ENCODE measurements at places on chromosomes 7 and 10.

GRCh38 chr7:43559171-43559945 lies 23.6 kb upstream of the STK17A start:
- no peak for DNase-seq

- no peak for DNase-seq
Measured at GRCh38 chr7:104777301-104777800, 236.7 kb upstream of the KMT2E start.

- DNase-seq, result no peak
Measured at GRCh38 chr10:132710036-132710686, 75.8 kb downstream of the NKX6-2 start.

DNA sequence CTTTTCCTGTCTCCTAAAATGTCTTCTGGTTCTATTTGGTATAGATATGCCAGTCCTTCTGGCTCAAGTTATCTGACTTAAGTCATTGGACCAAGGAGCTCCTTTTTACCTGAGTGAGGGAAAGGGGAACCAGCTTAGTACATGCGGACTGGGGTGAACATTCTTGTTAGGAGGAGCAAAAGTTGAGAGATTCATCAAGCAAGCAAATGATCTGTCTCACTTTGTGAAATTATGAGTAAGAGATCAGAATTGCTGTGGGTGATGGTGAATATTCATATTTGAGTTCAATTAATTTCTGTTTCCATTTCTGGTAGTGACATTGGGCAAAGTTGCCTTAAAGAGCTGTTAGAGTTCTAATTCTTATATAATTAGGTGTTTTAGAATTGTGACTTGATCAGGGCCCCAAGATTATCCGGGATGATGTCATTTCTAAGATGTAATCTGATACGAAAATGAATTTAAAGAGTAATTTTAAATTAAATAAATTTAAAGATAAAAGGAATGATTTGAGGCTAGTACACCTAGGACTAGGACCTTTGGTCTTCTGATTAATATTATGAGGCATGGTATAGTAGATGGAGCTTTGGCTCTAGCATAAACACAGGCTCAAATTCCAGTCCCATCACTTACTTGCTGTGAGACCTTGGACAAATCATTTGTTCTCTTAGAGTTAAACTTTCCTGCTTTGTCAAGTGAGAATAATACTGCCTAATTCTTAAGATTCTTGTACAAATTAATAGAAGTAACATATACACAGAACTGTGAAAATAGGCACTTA lies 60.4 kb upstream of the STRIP2 start:
- DNase-seq, result no peak

DNA sequence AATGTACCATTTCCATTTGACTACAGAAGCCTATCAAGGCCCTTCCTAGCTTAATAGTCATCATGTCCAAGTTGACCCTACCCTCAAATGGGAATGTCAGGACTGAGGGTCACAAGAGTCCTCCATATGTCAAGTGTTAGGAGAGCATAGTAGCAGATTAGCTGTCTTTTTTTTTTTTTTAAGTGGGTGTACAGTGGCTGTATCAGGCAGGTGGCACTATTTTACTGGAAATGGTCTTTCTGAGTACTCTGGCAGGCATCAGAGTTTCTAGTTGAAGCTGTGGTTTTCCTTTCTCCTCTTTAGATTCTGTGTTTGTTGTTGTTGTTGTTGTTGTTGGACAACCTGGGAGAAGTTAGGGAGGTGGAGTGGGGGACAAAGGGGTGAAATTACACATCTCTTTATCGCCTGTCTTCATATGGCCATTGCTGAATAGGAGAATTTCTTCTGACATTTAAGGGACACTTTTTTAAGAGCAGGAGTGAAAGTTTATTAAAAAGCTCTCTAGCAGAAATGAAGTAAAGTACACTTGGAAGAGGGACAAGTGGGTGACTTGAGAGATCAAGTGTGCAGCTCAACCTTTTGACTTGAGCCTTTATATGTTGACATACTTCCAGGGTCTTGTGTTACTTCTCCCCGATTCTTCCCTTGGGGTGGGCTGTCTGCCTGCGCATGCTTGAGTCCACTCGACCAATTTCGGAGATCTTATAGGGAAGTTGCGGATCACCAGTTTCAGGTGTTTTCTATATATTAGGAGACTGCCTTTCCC lies 104.1 kb upstream of the FOXP2 start:
- DNase-seq, result no peak

GRCh38 chr10:6838118-6838517 lies 258.0 kb upstream of the PRKCQ start:
- DNase-seq, result peak; percentile 26

DNA sequence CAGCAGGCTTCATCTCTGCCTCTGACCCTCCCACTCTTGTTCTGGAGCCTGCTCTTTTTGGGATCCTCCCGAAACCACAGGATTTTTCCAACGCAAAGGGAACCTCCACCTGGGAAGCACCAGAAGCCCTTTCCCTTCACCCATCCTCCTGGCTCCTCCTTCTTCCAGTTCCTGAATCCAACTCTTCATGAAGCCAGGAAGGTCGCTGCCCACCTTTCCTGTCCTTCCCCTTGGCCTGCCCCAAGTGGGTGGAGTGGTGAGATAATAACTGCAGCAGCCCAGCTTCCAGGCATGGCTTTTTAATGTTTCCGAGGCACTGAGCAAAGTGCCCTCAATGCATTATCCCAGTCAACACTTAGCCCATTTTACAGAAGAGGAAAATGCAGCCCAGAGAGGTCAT lies 70.8 kb upstream of the EEPD1 start:
- DNase-seq, result no peak

All from HEK293T (cell line).